Memory B cell (primary cell): ENCODE measurements at places on chromosomes 6 and 20.
A peak's percentile ranks its signal among the peaks of the same experiment; 100 is the strongest.

GRCh38 chr20:11754451-11754850, 163.2 kb upstream of the BTBD3 start:
- DNase-seq: no peak

- DNase-seq: no peak
Measured at GRCh38 chr20:63315240-63315689, 22.3 kb downstream of the COL20A1 start.

GRCh38 chr6:1470040-1470439, 80.7 kb downstream of the FOXF2 start:
- no peak for DNase-seq

- DNase-seq: no peak
Measured at GRCh38 chr6:105121981-105122380, 57.8 kb downstream of the POPDC3 start.

DNA sequence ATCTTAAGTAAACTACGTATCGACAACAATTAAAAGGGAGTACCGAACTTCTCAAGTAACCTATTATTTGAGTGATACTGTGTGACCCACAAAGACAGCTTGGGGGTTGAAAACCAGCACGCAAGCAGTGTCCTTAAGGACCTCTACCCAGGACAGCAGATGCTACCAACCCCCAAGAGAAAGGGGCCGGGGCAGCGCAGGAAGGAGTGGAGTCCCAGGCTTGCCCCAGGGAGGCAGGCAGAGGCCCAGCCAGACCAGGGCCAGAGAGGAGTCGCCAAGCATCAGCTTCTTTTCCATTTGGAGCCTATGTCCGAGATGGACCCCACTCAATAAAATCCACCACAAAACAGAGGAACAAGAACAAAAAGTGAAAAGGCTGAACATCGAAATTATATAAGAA, 11.9 kb downstream of the DIDO1 start:
- no peak for DNase-seq

GRCh38 chr6:27994616-27995015, 37.6 kb downstream of the OR2B6 start:
- DNase-seq: no peak

DNA sequence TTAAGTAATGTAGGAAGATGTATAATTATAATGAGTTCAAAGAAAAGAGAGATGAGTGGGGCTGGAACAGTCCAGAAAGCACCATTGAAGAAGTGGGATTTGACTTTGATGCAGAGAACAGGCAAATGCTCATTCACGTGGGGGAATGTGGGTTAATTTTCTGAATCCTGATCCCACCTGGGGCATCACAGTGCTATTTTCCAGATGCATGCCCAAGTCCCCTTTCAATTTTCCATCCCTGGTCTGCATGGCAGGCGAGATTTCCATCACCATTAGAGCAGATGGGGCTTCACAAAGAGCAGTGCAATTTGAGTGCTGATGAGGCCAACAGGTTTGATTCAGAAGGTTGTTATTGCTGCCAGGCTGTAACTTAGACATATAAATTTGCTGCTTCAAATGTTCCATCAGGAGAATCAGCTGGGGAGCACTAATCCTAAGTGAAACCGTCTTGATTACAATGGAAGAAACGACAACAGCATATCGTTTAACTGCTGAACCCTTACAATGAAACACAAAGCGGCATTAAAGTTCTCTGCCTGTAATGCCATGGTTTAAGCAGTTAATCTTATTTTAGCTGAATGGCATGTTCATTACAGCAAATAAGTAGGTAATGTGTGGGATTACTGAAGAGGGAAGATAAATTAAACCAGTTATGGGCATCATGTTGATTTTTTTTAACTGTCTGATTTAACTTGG, 45.2 kb downstream of the OSTM1 start:
- no peak for DNase-seq

DNA sequence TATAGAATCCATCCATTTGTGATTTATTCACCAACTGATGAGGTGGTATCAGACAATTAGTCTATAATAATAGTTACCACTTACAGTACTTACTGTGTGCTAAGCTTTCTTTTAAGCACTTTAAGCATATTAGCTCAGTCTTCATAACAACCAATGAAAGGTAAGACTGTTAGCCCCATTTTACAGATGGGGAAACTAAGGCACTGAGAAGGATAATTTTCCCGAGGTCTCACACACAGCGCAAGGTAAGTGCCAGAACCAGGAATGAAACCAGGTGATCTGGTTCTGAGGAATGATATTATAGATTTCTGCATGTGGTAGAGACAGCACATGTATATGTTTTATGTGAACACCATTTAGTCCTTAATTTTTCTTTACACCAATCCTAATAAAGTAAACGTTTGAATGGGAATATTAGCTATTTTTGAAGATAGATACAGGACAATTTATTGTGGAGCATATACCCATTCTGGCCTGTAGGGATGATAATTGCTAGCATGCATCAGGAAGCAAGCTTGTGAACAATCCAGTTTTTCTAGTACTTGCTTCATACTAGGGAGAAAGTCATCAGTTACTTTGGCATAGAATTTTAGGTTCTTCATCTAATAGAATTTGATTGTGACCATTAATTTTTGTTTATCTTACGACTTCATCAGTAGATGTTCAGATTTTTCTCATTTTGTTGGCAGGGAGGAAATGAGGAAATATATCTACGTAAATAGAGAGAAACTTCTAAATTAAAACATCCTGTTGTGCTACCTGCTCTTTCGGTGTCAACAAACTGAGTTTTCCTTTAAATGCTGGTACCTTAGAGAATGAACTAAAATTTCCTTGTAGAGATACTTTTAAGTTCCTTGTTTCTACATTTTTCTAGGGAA, 3.0 kb downstream of the YWHAB start:
- no peak for DNase-seq

DNA sequence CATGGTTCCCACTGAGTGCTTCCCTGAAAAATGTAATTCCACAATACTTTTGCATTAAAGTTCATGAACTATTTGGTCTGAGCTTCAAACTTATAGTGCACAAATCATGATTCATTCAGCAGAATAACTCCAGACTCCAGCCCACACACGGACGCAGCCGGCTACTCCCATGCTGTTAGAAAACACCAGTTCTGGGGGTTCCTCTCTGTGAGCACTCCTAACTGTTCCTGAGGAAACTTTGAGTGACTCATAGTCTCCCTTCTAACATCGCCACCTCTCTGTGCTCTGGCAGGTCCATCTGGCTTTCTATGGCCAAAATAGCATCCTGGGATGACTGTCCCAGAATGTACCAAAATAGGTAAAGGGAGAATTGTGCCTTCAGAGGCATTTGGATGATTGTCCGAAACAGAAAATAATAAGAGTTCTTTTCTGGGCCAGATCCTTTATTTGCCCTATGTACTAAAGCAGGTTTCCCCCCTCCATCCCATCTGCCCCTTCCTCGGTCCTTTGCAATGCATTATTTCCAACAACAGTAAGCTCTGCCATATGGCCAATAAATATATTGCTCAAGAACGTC, 32.3 kb upstream of the LY86 start:
- no peak for DNase-seq

DNA sequence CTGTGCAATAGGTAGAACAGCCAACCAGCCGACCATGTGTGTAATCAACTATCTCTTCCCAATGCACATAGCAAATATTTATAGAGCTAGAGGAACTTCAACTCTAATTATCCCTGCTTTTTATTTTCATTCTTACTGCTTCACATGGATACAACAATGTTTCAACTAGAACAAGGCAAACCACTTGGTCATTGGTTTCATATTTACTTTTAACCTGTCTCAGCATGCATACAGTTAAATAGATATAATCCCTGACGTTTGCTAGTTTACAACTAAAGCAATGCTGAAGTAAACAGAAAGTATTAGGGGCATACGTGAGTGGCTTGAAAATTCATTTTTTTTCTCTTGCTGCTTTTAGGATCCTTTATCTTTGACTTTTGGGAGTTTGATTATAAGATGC, 318.5 kb upstream of the MAP3K7 start:
- no peak for DNase-seq

DNA sequence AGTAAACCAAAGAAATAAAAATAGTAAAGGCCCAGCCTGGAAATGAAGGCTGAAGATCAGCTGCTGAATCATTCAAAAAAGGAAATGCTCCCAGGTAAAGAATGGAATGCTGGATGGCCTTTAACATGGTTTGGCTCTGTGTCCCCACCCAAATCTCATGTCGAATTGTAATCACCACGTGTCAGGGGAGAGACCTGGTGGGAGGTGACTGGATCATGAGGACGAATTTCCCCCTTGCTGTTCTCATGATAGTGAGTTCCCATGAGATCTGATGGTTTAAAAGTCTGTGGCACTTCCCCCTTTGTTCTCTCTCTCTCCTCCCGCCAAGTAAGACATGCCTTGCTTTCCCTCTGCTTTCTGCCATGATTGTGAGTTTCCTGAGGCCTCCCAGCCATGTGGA, 9.9 kb upstream of the CLIC5 start:
- DNase-seq: no peak

- no peak for DNase-seq
Measured at GRCh38 chr6:12283904-12284303, 6.3 kb upstream of the EDN1 start.

GRCh38 chr6:127637830-127638409, 60.9 kb downstream of the C6orf58 start:
- DNase-seq: no peak

- no peak for DNase-seq
Measured at GRCh38 chr6:37922563-37922962, 103.0 kb downstream of the ZFAND3 start.

- no peak for DNase-seq
Measured at GRCh38 chr20:48349656-48350055, 478.1 kb downstream of the PREX1 start.

- no peak for DNase-seq
Measured at GRCh38 chr20:47035026-47035590, 140.5 kb downstream of the EYA2 start.

- DNase-seq: no peak
Measured at GRCh38 chr20:61748376-61748775, 317.3 kb downstream of the TAF4 start.

DNA sequence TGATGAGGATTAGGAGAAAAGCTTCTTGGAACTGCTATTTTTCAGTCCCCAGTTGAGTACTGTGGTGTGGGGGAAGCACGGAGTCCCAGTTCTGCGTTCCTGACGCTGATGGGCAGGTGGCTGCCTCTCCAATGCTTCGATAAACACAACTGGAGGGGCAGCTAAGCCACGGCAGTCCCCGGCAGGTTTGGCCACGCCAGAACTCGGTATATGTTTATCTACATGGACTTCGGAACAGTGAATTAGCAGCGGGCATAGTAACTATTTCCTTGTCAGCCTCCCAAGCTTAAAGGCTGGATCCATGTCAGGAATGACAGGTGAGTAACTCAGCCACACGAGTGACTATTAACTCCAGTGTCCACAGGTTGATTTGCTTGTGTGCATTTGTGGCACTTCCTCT, 354.4 kb downstream of the ZFAND3 start:
- DNase-seq: no peak

DNA sequence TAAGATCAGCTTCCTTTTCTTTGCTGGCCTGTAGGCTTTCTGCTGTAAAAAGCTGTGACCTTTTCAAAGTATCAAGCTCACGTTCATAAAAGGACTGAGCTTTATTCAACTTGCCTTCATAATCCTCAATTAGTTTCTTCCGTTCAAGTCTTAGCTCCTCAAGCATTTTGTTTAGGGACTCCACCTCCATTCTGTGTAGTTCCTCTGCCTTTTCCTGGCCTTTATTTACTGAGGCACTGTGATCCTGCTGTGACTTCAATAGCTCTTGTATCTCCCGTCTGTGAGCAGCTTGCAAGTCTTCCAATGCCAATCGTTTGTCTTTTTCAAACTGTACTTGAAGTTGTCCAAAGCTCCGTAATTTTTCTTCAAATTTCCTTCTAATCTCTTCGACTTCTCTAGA, 54.4 kb downstream of the FAM184A start:
- no peak for DNase-seq

- no peak for DNase-seq
Measured at GRCh38 chr6:129280749-129281148, 397.8 kb downstream of the LAMA2 start.

- no peak for DNase-seq
Measured at GRCh38 chr6:105620878-105621277, 218.0 kb upstream of the PREP start.

DNA sequence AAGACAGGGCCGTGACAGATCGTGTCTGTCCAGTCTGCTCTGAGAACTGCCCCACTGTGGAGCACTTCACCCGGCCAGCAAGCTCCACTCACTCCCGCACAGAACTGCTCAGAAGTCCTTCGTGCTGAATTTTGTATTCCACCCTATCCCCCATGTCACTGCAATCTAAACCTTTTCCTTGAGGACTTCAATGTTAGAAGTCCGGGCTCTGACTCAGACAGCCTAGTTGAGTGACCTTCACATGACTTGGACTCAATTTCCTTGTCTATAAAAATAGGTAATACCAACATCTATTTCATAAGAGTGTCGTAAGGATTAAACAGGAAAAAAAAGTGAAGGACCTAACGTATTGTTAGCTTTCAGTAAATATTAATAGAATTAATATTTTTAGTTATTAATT, 161.6 kb downstream of the QRSL1 start:
- no peak for DNase-seq

- no peak for DNase-seq
Measured at GRCh38 chr6:84460491-84460890, 233.0 kb upstream of the CEP162 start.

GRCh38 chr20:44979090-44979621, 12.8 kb downstream of the STK4 start:
- peak; percentile 41 for DNase-seq

GRCh38 chr20:49187330-49187850, 744 bp downstream of the STAU1 start:
- no peak for DNase-seq

GRCh38 chr6:43950051-43950605, 177.1 kb downstream of the MRPL14 start:
- no peak for DNase-seq

DNA sequence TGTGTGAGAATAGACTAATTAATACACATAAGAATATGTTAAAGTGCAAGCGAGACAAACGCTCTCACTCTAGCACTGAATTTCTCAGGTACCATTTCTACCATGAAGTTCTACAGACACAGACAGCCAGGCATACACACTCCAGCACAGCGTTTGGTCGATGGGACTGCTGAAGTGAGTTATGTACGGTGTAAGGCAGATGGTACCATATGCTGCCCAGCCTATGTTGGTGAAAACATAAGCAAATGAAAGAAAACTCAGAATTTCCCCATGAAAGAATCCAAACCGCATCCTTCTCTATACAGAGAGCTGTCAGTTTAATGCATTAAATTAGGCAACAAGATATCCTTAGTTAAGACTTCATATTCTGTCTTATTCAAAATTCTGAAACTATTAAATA, 34.9 kb downstream of the AGPAT4 start:
- no peak for DNase-seq

- no peak for DNase-seq
Measured at GRCh38 chr6:52361414-52361944, 472 bp upstream of the PAQR8 start.

GRCh38 chr6:138970159-138970558, 17.9 kb downstream of the REPS1 start:
- no peak for DNase-seq
